ENCODE measurements at places on chromosomes 2 and 18.

GRCh38 chr2:197261808-197262226, 48.8 kb downstream of the ANKRD44 start:
- no peaks in the 10 kb centered on the region for H3K4me1 ChIP-seq
- no peaks in the 10 kb centered on the region for H3K36me3 ChIP-seq
- DNase-seq, result no peak

DNA sequence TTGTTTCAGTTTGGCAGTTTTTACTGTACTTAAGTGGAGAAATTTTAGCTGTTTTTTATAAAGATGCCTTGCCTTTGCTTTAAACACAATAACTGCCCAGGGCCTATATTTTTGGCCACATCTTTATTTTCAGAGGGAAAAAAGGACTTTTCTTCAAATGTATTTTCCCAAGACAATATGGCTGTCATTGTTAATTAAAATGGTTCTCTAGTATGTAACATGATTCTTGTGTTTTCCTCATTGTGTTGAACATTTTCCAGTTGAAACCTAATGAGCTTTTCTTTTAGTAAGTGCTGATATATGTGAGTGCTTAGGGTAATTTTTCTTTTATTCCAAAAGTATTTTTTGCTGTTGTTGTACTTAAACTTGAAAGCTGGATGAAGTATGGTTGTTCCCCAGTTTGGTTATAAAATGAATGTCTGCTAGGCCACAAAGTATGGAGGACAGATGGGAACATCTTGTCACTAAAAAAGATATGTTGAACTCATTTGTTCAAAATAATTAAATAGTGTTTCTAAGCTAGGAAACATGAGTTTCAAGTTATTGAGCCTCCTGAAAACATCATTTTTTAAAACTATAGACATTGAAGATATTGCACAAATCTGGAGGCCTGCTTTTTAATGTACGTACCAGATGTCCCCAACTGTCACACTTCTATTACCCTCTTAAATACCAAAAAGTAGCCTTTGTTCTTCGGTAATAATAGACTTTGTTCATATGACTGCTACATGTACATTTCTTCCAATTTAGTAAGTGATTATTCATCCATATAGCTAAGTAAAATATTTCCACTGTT, 147.5 kb upstream of the DAPL1 start:
- no peak for DNase-seq
- no peaks in the 10 kb centered on the region for H3K27me3 ChIP-seq
- H3K27ac ChIP-seq, result no peak overlapping the region
- no peak overlapping the region for H3K4me3 ChIP-seq
- no peaks in the 10 kb centered on the region for H3K36me3 ChIP-seq

DNA sequence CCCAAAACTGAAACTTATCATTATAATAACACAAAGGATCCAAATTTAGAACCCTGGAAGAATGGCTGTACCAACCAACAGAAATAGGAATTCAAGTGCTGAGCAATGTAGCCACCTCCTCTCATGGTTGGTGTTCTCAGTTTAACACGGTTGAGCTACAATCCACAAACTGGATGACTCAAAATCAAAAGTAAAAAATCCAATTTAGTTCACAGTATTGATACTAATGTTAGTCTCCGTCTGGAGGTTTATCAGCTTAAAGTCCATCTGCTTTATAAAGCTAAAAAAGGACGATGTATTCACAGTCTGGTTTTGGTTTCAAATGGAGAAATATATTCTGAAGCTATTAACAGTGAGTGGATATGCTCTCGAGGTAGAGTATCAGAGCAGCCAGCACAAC, 40.5 kb downstream of the CNTNAP5 start:
- no peaks in the 10 kb centered on the region for H3K27me3 ChIP-seq
- no peak for DNase-seq
- H3K4me1 ChIP-seq, result no peaks in the 10 kb centered on the region
- H3K36me3 ChIP-seq, result no peaks in the 10 kb centered on the region

GRCh38 chr2:213162516-213163118, 11.2 kb upstream of the IKZF2 start:
- H3K27me3 ChIP-seq, result no peaks in the 10 kb centered on the region
- no peaks in the 10 kb centered on the region for H3K36me3 ChIP-seq
- H3K4me1 ChIP-seq, result no peaks in the 10 kb centered on the region
- no peak overlapping the region for H3K4me3 ChIP-seq

GRCh38 chr2:205612636-205613035, 69.7 kb upstream of the NRP2 start:
- H3K4me1 ChIP-seq, result no peaks in the 10 kb centered on the region
- H3K27ac ChIP-seq, result no peak overlapping the region
- H3K36me3 ChIP-seq, result no peaks in the 10 kb centered on the region
- DNase-seq, result no peak
- no peaks in the 10 kb centered on the region for H3K27me3 ChIP-seq

DNA sequence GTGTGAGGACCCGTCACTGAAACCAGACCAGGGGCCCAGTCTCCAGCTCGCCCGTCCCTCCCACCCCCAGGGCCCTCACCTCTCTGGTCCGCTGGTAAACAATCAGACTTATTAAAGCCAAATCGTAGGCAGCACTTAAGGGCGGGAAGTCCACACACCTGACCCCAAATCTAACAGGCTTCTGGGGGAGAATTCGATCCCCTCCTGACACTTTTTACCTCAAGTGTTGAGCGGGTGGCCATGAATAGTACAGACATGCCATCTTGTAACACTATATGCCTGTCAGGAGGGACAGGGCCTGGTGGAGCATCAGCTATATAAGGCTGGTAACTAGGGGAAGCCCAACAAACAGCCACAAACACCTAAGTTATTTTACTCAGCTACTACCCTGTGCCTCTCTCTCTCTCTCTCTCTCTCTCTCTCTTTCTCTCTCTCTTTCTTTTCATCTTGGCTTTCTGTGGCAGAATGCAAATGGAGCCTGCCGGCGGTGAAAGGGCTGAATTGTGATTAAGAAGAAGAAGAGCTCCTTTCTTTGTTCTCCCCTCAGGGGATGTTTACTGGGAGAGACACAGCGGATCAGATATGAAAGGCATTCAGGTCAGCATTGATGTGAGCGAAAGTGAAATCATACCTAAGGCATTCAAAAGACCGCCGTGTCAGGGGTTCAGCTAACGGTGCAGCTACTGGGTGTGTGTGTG, 9.5 kb downstream of the ZEB2 start:
- H3K4me1 ChIP-seq, result no peaks in the 10 kb centered on the region
- DNase-seq, result no peak
- H3K27ac ChIP-seq, result peak overlapping the region; percentile 44

DNA sequence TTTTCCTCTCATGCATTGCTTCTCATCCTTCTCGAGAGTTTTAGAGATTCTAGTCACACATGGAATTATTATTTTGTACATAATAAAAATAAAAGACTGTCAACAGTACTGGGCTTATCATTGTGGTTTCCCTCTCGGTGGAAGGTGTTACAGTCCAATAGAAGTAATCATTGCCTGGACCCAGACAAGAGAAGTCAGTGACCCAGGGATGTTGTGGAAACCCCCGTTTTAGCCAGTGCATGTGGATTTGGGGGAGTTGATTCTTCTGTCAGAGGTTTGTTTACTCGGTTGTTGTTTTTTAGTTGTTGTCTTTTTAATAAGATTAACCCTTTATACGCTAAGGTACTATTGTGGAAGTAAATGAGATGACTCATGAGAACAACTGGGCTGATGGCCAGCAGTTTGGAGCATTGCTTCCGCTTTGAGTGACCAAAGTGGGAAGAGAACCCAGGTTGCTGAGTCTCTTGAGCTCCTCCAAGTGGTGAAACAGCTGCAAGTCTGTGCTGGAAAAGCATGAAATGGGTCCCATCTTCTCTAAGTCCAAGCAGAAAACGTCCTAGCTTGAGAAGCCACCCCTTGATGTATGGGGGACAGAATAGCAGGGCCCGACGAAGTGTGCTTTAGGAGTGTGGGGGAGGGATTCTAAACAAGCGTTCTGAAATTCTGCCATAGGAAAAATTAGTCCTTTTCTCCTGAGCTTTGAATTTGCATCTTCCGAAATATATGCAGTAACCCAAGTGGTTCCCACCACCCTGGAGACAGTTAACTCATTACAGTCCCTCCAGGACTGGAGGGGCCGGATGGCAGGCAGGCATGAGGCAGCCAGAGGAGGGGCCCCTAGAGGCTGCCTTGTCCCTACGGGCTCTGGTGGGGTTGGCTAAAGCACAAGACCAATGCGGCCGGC, 61.8 kb upstream of the GPR45 start:
- no peak for DNase-seq
- H3K36me3 ChIP-seq, result no peaks in the 10 kb centered on the region
- no peak overlapping the region for H3K27ac ChIP-seq
- H3K4me1 ChIP-seq, result no peaks in the 10 kb centered on the region
- H3K27me3 ChIP-seq, result no peaks in the 10 kb centered on the region
- H3K4me3 ChIP-seq, result no peak overlapping the region

DNA sequence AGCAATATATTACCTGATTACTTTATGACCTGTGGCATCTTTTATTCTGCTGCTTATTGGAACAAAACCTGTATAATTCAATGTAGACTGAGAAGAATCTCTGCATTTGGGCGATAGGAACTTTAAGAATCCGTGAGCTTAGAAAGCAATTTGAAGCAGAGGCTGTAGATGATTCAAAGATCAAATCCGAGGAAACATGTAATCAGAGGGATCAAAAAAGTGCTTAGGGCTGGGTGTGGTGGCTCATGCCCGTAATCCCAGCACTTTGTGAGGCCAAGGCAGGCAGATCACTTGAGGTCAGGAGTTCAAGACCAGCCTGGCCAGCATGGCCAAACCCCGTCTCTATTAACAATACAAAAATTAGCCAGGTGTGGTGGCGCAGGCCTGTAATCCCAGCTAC, 198.4 kb downstream of the MTX2 start:
- H3K36me3 ChIP-seq, result no peaks in the 10 kb centered on the region
- DNase-seq, result no peak
- H3K4me3 ChIP-seq, result no peak overlapping the region
- no peak overlapping the region for H3K27ac ChIP-seq

DNA sequence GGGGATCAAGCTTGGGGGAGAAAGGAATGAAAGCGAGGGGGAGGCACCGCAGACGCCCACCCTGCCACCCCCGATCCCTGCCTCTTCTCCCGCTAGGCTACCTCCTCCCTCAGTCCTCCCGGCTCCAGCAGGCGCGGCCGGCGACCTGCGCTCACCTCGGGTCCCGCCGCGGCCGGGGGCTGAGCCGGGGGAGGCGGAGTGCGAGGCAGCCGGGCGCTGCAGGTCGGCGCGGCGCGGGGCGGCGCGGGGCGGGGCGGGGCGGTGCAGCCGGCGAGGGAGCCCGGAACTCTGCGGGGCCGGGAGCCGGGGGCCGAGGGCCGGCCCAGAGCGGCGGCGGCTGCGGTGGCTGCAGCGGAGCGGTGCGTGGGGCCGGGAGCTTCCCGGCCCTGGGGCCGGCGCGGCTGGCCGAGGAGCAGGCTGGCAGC, 477 bp downstream of the ACVR1 start:
- peak; percentile 31 for DNase-seq
- peaks cover 7% of the 10 kb centered on the region for H3K4me1 ChIP-seq
- H3K36me3 ChIP-seq, result no peaks in the 10 kb centered on the region
- peak overlapping the region; percentile 76 for H3K4me3 ChIP-seq
- H3K27me3 ChIP-seq, result no peaks in the 10 kb centered on the region
- peak overlapping the region; percentile 97 for H3K27ac ChIP-seq

DNA sequence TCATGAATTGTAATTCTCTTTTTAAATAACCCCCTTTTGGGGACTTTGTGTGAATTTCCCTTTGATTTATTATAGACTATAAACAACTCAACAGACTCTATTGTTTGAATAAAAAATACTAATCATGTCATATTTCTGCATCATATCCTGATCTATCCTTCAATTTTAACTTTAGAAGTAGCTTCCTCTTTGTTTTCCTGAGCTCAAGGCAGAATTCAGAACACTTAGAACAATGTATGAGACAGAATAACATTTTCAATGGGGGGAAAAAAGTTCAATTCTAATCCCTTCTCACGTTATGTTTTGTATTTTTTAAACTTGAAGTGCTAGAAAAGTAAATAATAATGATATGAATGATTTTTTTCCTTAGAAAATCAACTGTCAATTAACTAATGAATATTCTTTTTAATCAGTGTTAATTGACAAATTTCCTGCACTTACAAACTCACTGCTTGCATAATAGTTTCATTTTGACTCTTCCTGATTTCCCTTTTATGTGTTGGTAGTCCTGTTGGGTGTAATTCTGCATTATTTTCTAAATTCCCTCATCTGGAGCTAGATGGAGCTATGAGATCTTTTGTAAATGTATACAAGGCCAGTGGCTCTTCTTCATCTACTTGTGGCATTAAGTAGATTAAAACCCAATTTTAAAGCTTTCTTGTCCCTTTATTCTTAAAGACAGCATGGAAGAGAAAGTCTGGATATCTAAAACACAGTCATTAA, 326.1 kb downstream of the PARD3B start:
- H3K4me1 ChIP-seq, result no peaks in the 10 kb centered on the region
- no peak overlapping the region for H3K27ac ChIP-seq
- H3K36me3 ChIP-seq, result no peaks in the 10 kb centered on the region
- no peaks in the 10 kb centered on the region for H3K27me3 ChIP-seq
- DNase-seq, result no peak

DNA sequence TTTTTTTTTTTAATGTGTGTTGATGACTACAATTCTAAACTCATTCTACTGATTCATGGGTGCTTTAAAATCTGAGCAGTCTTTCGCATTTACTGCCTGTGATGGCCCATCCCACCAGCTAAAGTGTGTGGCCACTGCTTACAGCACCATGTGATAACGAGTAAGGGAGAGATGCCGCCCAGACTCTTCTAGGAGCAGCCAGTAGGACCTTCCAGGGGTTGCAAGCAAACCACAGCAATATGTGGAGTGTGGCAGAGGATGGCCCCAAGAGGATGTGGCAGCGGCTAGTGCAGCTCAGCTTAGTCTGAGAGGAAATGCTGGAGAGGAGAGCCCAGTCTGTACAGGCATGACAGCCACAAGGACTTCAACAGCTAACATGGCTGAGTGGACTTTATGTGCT, 14.9 kb downstream of the IL1B start:
- no peaks in the 10 kb centered on the region for H3K27me3 ChIP-seq
- no peak for DNase-seq
- no peak overlapping the region for H3K27ac ChIP-seq
- H3K36me3 ChIP-seq, result no peaks in the 10 kb centered on the region
- H3K4me3 ChIP-seq, result no peak overlapping the region

GRCh38 chr2:28975671-28976070, 5.4 kb upstream of the TOGARAM2 start:
- DNase-seq, result no peak
- no peak overlapping the region for H3K27ac ChIP-seq
- no peaks in the 10 kb centered on the region for H3K36me3 ChIP-seq
- H3K4me1 ChIP-seq, result no peaks in the 10 kb centered on the region
- no peak overlapping the region for H3K4me3 ChIP-seq
- H3K27me3 ChIP-seq, result no peaks in the 10 kb centered on the region

Measured in prostate gland (tissue), 2 donors.